CD4-positive, alpha-beta T cell treated with Interleukin-2 at 100 ng/mL for 4 hours (primary cell): ENCODE measurements at places on chromosomes 6 and 20.

- DNase-seq = no peak
Observed at GRCh38 chr6:150494241-150494640, 105.4 kb upstream of the PLEKHG1 start.

DNA sequence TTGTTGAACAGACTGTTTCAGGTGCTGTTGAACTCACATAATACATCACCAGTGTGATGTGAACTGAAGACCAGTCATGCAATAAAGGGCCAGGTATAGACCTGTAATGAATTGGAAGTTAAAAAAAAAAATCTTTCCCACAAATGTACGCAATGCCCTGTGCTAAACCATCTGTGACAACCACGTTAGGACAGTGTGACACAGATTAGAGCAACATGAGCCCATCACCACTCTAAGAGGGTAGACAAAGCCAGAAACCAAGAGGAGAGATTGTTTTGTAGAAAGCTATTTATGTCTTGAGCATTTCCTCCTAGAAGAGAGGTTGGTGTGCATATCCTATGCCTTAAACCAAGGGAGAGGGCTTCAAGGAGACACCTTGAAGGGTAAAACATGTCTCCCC lies 77.0 kb upstream of the BEND6 start:
- no peak for DNase-seq

DNA sequence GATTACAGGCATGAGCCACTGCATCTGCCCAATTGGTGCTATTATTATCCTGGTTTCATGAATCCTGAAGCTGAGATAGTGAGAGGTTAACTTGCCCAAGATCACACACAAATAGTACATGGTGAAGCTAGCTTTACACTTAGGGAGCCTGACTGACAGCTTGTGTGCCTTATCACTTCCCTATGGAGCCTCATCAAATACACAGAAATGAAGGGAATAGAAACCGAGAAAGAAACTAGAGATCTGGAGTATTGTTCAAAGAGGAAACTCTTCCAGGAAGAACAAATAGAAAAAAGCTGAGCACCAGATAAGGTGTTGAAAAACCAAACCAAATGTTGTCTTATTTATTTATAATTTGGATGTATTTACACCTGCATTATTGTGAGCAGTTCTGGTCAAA lies 155.0 kb upstream of the CITED2 start:
- DNase-seq = no peak

- no peak for DNase-seq
Observed at GRCh38 chr6:145891565-145891964, 72.6 kb downstream of the SHPRH start.

DNA sequence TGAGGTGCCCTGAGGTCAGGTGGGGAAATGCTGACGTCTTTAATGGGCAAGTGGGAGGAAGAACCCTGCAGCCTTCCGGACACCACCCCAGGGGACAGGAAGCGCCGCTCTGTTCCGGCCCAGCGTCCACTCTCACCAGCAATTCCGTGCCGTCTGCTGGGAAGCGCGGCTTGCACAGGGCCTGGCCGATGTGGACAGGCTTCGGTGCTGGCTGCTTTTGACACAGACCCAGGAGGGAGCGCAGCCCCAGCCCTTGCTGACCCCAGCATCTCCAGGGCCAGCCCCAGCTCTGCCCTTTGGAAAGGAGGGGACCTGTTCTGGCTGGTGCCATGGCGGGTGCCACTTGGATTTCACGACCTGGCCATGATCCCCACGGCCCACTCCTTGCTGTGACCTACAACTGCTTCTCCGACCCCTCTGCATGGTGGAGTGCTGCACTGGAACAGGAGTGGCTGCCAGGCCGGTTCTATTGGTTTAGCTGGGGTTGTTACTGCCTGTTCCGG lies 123.2 kb downstream of the DLL1 start:
- no peak for DNase-seq

- DNase-seq = no peak
Observed at GRCh38 chr6:8000188-8000596, 64.0 kb downstream of the BLOC1S5 start.

DNA sequence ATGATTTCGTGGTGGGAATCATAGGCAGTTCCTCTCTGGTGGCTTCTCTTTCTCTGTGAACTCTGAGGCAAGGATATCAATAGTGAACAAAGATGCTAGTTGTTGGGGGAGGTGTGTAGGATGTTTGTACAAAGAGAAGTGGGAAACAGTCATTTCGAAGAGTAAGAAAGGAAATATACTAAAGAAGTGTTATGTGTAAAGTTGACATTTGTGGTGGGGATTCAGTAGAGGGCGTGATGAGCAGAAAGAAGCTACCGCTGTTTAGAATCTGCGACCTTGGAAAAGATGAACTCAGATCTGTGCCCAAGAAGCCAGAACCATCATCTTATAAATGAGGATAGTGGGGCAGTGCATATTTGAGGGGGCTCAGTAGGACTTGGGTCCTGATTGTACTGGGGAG lies 11.4 kb downstream of the SLC35F1 start:
- DNase-seq = no peak

- no peak for DNase-seq
Observed at GRCh38 chr6:163948250-163948649, 533.7 kb downstream of the QKI start.

- DNase-seq = no peak
Observed at GRCh38 chr6:158266131-158266530, 46.1 kb upstream of the TULP4 start.

DNA sequence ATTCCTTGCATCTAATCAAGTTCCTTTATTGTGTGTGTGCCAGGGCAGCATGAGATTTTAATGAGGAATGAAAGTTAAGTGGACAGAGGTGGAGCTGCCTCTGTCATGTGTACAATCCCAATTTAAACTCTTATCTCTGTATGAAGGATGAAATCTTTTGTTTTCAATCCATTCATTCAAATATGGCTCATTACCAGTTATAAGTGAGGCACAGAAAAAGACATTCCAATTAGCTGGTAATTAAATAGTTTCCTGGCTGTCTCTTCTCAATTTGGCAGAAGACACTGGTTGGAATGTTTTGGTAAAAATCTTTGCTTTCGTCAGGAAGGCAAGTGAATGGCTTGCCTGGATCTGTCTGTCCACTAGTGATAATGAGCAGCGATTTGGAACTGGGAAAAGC lies 46.4 kb downstream of the CLVS2 start:
- DNase-seq = no peak
